Activated CD4-positive, alpha-beta T cell treated with anti-CD3 and anti-CD28 coated beads, Interleukin-2, amount 50 U/mL, for 48 hours (primary cell): ENCODE measurements at places on chromosomes 1 and 21.

DNA sequence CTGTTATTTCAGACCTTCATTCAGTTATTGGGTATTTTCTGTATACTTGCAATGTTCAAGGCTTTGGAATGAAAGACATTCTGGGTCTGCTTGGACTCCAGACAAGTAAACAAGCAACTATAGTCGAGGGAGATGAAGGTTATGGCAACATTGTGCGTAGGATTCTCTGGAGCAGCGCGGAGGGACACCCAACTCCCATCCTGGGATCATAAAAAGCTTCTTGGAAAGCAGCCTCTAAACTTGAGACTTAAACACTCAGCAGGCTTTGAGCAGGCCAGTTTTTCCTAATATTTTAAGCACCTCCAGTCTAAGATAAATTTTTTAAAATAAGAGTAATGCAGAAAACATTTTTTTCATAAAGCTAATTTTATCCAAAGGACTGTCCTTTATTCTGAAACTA is 7.6 kb upstream of the LYST start:
- DNase-seq = no peak

- DNase-seq = no peak
These were observed 144.1 kb upstream of the C8B start for GRCh38 chr1:57109883-57110282.

DNA sequence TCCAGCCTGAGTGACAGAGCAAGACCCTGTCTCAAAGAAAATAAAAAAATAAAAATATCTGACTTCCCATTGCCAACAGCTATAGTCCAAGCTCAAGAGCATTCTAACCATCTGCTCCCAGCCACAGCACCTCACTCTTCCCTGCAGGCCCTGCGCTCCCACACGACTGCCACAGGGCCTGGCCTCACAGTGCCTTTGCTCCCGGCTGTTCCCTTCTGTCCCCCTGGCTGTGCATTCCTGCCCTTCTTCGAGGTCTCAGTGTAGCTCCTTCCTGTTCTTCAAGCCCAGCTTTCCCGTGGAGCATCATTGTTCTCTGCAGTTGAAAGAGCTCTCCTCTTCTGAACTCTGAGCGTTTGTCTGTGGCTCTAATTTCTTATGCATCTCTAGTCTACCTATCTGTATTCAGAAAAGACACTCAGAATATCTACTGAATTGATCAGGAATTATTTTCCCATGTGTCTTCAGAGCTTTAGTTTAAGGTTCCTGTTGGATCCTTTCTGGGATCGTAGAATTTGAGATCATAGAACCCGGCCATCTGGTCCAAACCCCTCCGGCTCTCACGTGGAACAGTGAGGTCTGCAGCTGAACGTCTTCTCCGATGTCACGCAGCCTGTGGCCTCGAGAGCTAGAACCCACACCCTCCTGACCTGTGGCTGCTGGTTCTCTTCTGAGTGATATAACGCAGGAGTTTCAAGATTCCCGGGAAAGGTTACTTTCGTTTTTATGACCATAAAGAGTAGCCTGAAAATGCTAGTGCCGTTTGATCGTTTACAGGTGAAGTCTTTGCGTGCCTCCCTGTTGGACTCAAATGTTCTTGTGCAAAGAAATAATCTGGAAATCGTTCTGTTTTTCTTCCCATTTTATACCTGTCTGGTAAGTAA is 54.4 kb downstream of the DOP1B start:
- no peak for DNase-seq

- DNase-seq = no peak
These were observed 105.1 kb downstream of the SEC16B start for GRCh38 chr1:177864538-177865305.

DNA sequence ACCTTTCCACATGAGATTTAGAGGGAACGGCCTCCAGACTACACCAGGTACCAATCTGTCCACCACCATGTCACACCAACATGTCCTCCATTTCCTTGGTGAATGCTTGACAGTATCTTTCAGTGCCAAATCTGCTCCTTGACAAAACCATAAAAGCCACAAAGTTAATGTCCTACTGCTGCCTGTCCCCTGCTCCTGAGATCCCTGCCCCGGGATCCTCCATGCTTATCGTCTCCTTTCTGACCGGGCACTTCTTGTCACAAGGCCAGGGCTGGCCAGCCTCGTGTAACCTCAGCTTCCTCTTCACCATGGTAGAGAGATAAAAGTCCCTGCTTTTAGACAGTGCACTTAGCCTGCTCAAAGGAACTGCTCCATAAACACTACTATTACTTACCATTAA is 136.2 kb downstream of the NAV1 start:
- DNase-seq = no peak

DNA sequence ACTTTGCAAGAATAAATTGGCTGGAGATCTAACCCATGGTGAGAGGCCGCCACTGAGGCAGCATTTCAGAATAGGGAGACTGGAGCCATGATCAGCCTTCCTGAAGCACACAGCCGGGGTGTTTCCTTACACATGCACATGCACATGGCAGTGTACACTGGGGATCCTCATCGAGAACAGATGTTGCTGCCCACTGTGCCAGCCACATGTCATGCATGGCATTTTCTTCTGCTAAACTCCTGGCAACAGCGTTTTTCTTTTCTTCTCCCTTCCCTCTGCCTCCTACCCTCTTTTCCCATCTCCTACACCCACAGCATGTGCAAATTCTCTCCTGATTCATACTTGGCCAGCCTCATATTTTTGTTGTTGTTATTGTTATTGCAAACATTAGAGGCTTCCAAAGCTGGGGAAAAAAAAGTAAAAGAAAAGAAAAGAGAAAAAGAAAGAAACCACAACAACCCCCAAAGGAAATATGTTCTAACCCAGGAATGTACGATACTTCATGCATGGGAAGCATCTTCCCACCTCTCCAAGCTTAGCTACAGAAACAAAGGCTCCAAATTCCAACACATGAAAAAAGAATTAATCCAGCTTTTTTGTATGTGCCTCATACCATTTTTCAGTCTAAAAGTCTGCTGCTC is 344.0 kb downstream of the ASTN1 start:
- no peak for DNase-seq

DNA sequence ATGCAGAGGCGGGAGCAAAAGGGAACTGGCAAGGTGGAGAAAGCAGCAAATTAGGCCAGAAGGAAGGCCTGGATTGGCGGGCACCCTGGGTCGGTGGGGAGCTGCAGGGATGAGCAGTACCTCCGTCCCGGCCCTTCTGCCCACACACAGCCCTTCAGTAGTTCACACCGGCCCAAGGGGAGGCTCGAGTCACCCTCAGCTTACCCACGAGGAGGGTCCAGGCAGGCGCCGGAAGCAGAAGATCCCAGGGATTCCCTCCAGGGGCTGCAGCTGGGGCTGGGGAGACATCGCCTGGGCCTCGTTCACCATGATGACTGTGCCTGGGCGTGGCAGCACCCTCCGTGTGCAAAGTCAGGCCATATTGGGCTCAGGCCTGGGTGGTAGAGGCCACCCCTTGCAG is 190.0 kb downstream of the PRDM16 start:
- DNase-seq = no peak

GRCh38 chr1:20322825-20323612 is 32.3 kb downstream of the VWA5B1 start:
- peak; percentile 53 for DNase-seq

DNA sequence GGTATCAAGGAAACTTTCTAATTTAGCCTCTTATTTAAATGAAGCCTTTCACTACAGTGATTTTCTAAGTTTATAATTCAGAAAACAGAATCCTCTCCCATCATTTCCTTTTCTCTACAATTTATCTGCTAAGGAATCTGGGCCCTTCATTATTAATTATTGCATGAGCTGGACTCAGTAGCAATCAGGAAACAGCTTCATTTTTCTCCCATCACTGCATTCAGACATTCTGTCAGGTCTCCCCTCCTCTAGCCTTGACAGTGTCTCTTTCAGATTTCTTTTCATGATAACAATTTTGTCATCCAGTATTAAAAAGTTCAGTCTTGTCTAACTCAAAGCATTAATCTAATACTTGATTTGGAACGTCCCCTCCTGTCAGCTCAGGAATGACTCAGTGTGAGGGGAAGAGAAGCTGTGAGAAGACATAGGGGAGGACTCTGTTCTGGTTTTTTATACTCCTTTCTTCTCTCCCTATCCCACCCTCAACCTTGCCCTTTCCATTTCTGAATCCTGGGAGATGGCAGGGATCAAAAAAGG is 28.1 kb downstream of the SLC44A5 start:
- no peak for DNase-seq

DNA sequence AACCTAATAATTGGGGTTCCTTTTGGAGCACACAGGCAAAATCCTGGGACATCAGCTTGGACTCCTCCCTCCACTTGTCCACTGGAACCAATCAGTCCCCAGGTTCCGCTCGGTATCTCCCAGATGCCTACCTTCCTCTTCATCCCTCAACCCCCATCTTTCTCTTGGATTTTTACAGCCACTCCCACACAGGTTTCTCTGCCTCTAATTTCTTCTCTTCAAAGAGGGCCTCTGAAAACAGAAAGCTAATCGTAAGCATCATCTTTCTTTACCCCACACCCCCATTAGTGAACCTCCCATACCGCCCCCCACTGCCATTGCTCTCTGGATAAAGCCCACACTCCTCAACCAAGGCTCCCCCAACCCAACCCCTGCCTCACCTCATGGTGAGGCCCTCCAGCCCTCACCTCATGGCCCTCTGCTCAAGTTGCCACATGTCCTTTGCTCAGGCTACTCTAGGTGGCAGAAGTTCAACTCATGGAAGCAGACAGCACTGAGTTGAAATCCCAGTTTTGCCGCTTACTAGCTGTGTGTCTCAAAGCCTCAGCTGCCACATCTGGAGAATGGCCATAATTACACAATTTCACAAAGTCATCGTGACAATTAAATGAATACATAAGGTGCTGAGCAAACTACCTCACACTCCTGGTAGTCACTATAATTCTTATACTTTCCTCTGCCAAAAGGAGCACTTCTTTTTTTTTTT is 18.1 kb upstream of the WASF2 start:
- DNase-seq = no peak

GRCh38 chr1:52567943-52568342 is 15.1 kb upstream of the TUT4 start:
- DNase-seq = no peak

- DNase-seq = no peak
These were observed 189.9 kb upstream of the CACYBP start for GRCh38 chr1:174809755-174810280.

- DNase-seq = no peak
These were observed 2.7 kb upstream of the COL6A2 start for GRCh38 chr21:46095083-46095719.

GRCh38 chr1:150762552-150762951 is 3.0 kb downstream of the CTSS start:
- DNase-seq = no peak

- no peak for DNase-seq
These were observed 57.2 kb downstream of the EDN2 start for GRCh38 chr1:41427122-41427913.

DNA sequence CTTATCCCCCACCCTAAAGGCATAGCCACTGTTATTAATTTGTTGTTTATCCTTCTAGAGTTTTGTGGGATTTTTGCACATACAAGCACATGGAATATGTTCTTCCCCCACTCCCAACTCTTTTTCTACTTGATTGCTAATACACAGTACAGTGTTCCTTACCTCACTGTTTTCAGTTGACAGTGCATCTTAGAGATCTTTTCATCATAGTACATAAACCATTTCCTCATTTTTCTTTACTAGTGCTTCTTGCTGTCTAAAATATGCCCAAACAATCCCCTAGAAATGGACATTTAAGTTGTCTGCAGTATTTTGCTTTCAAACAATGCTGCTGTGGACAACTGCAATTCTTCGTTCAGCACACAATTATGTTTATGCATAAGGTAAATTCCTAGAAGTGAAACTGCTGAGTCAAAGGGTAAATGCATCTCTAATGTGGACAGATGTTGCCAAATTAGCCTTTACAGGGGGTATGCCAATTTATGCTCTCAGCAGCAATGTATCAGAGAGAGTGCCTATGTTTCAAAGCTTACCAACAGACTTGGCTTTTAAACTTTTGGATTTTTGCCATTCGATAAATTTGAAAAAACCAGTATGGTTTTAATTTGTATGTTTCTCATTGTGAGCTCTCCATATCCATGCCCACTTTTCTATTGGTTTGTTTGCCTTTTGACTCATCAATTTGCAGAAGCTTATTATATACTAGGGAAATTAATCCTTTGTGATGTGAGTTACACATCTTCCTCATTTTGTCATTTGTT is 132.6 kb downstream of the MRPS6 start:
- DNase-seq = no peak

- no peak for DNase-seq
These were observed 86.0 kb downstream of the CCDC185 start for GRCh38 chr1:223479261-223479660.
